ENCODE measurements at places on chromosomes 13 and 19. TPM values are rescaled to one million over a fixed set of nuclear protein-coding genes. Genes with fewer than 3 reads are reported as not detected.

DNA sequence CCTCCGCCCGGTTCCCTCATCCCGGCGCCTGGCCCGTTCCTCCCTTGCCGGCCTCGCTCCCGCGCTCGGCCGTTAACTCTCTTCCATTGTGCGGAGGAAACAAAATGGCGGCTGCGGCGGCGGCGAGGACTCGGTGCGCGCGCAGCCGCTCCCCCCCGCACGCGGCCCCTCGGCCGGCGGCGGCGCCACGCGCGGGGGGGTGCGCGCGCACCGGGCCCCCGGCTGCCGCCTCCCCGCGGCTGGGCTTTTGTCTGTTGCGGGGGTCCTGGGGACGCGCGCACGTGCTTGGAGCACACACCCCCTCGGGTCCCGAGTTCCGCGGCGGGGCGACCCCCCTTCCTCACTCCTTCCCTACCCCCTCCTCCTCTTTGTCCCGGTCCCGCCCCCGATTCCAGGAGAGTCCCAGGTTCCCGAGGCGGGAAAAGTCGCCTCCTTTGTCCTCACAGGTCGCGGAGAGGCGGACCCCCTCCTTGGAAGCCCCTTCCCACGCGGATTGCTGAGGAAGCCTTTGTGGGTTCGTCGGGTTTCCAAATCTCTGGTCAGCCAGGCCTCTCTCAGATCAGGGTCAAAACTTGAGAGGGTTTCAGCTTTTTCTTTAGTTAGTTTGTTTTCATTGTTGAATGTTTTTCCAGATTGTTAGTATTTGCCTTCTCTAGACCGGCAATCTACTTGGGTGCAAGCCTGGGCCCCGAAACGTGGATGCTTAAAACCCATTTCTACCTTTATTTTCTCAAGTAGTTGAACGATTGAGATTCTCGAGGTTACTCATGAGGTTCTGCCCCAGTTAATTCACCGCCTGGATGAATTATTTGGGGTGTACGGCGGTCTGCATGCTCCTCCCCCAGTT lies 687 bp downstream of the ILF3 start:
- peak; percentile 55 for DNase-seq

GRCh38 chr19:42657556-42657955 lies 62.8 kb upstream of the CEACAM8 start:
- no peak for DNase-seq

DNA sequence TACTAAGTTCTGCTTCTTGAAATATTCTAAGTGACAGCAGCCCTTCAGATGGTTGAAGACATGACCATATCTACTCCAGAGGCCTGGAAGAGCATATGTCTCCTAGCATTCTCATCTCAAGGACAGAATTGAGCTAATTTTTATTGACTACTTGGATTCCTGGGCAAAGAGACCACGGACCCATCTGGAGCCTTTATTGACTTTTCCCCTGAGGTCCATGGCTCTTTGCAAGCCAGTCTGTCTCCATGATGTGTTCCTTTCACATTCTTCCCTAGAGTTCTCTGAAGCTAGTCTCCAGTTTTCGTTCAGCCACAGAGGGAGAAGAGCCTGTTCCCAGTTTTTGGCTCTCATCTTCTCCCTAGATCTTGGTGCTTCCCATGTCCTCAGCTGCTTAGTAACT lies 202.7 kb downstream of the PCCA start:
- DNase-seq = no peak

- no peak for DNase-seq
These were observed 183.1 kb downstream of the LHFPL6 start for GRCh38 chr13:39419876-39420275.

SGCG gene
- 77.5 TPM for total RNA-seq

- DNase-seq = no peak
These were observed 26.9 kb downstream of the ZNF846 start for GRCh38 chr19:9741476-9742171.

DNA sequence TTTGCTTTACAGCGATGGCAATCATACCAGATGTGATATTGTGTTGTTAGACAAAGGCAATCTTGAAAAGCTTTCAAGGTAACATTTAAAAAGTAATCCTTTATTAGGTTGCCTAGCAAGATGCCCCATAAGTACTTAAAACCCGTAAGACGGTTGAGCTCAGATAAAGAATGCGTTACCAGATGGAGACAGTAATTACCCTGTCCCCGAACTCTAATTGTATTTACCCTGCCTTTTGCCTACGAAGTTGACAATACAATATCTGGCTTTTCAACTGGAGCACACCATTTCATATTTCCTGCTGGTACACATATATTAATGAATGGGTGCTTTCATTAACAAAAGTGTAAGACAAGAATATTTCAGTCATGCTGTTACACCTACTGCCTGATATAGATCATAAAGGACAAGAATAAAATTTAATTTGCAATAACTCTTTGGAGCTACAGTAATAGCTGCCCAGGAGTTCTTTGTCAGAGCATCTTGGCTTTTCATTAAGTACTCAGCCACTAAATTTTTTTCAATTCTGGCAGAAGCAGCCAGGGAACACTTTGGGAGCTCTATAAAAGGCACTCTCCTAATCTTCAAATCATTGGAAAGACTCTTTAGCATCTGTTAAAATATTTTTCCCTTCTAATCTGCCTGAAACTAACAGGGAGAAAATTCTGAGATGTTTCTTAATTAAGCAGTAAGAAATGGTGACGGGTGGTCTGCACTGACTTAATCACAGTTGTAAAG lies 63.8 kb downstream of the DCT start:
- DNase-seq = no peak

DNA sequence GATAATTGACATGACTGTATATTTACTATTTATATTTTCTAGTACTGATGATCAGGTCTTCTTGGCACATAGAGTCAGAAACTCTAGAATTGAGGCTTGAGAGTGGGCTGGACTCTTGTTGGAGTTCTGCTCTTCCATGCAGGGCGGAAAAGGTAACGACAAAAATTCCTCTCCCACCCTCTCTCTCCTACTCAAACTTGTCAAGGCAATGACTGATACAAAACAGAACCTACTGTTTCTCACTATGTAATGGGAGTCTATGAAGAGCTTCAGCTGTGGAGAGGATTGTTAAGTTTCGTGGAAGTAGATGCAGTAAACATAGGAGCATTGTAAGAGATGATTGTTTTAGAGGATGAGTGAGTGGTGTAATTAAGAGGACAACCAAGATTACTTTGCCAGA lies 8.8 kb downstream of the EDNRB start:
- DNase-seq = no peak

DNA sequence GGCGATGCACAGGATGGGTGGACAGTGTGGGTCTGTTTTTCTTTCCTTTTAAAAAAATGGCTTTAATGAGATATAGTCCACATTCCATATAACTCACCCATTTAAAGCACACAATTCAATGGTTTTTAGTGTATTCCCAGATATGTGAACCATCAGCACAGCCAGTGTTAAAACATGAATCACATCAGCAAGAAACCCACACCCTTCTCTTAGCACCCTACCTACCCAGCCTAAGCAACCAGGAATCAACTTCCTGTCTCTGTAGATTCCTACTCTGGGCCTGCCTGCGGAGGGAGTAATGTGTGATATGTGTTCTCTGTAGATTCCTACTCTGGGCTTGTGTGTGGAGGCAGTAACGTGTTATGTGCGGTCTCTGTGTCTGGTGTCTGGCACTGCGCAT lies 11.9 kb downstream of the TMEM255B start:
- no peak for DNase-seq

- DNase-seq = peak; percentile 76
These were observed 118.8 kb downstream of the NUFIP1 start for GRCh38 chr13:44870456-44870929.

LAIR2 gene
- not detected for total RNA-seq

CEACAM3 gene
- total RNA-seq = not detected

RYR1 gene
- total RNA-seq = 0.73 TPM

DNA sequence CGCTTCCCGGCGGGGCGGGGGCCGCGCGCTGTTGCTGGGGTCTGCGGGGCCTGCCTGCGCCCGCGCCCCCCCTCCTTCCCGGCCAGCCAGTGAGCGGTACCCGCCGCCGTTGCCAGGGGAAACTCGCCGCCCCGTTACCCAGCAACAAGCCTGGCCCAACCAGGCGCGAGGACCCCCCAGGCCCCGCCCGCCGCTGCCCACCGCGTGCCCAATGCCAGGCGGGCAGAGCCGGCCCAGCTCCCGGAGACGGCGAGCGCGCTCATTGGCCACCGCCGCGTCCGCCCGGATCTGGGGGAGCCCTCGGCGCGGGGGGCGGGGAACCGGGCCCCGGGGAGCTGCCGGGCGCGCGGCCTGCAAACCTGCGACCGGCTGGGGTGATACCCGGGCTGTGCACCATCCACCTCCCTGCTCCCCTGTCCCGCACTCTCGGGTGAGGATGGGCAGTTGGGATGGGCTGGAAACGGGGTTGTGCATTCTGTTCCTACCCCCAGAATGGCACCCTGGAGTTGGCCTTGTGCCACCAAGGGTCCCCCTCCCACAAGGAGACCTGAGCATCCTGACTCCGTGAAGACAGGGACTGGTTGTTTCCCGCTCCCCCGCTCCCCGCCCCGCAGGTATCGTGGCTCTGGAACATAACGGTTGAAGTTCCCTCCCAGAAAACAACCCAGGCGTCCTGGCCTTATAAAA lies 8.8 kb upstream of the BBC3 start:
- no peak for DNase-seq

DNA sequence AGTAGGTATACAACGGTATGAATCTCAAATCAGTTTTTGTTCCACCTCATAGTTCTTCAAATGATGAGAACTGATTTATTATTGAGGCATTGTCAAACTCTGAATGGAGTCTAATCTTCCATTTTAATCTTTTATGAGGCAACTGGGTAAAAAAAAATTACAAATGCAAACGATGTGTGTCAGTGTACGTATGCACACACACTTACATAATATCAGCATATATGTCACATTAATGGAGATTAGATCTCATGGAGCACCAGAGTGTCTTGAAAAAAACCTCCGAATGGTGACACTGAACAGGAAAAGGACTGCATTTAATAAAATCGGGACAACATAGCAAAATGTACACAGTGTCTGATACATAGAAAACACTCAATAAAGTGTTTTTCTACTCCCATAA lies 842.7 kb downstream of the EFNB2 start:
- no peak for DNase-seq

GRCh38 chr13:36778083-36778671 lies 40.8 kb upstream of the RFXAP start:
- DNase-seq = no peak

YIF1B gene
- total RNA-seq = 31.3 TPM

CGB2 gene
- not detected for total RNA-seq

DNA sequence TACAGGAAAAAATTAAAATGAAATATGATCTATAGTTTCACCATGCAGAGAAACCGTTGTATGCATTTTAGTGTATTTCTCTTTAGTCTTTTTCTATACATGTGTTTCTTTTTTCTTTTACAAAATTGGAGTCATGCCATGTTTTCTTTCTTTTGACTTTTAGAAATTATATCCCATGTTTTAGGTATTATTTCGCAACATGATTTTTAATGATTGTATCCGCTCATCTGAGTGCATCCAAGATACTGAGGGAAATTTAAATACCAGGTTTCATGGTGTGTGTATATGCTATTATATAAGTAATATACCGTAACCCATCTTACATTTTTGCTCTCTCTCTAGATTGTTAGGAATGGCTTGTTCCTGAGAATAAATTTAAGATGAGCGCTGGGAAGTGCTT lies 82.3 kb downstream of the GPR12 start:
- no peak for DNase-seq

DNA sequence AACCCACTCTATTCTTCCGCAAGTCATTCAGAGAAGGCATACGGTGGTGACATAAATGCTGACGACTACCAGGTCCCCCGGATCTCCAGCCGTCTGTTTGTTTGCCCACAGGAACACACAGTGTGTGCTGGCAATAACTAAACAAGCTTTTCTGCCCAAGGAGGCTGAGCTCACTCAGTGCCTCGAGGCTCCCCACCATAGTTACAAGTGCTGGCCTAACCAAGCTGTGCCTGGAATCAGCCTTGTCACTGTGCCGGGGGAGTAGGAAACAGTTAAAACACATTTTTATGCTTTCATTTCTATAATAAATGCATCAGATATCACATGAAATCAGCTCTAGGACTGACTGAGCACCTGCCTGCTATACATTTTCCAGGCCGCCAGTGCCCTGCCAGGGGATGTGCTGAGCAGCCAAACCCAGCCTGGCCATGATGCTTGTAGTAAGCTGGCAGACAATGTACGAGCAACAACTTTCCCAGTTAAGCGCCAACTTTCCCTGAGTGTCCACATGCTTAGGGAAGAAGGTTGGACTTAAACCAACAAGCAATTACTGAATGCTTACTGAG lies 28.1 kb downstream of the BRD4 start:
- DNase-seq = peak; percentile 67

MAB21L1 gene
- total RNA-seq = 0.40 TPM

GRCh38 chr13:37870489-37870845 lies 895 bp upstream of the TRPC4 start:
- no peak for DNase-seq

GRCh38 chr13:99484473-99484872 lies 16.8 kb upstream of the TM9SF2 start:
- DNase-seq = no peak

WDR87 gene
- total RNA-seq = not detected

- no peak for DNase-seq
These were observed 219.9 kb upstream of the IRS2 start for GRCh38 chr13:110006304-110006703.

- no peak for DNase-seq
These were observed 33.3 kb downstream of the GARRE1 start for GRCh38 chr19:34287662-34288140.

UBL3 gene
- 21.1 TPM for total RNA-seq

GRCh38 chr13:64410276-64411053 lies 2819.7 kb downstream of the PCDH9 start:
- DNase-seq = no peak

- peak; percentile 74 for DNase-seq
These were observed 19.4 kb upstream of the PLEKHF1 start for GRCh38 chr19:29645911-29646310.

CEACAM7 gene
- not detected for total RNA-seq

DNA sequence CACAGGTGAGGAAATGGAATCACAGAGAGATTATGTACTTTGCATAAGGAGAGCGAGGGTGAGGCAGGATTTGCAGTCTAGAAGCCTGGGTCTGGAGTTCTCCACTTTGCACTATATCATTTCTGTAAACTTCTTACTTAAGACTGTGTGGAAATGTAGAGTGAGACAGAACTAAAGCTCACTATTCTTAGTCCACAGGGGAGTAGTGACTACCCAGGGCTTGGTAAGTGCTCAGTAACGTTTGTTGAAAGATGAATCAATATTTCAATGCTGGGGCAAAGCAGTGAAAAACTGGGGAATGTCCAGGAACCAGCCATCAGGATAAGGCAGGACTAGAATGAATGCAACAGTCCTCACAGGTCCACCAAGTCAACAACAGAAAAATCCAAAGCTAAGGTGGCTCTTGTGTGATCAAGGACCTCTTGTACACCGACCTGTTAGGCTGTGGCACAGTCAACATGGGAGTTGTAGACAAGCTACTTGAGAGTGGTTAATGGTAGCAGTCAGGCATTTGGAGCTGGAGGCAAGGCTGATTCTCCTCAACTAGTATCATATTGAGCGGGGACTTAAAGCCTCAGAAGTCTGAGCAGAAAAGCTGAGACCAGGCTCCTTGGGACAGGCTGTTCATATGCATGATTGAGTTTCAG lies 929 bp upstream of the TNFSF13B start:
- no peak for DNase-seq
